ENCODE measurements at places on chromosomes 5 and 9.
A peak's percentile ranks its signal among the peaks of the same experiment; 100 is the strongest.

DNA sequence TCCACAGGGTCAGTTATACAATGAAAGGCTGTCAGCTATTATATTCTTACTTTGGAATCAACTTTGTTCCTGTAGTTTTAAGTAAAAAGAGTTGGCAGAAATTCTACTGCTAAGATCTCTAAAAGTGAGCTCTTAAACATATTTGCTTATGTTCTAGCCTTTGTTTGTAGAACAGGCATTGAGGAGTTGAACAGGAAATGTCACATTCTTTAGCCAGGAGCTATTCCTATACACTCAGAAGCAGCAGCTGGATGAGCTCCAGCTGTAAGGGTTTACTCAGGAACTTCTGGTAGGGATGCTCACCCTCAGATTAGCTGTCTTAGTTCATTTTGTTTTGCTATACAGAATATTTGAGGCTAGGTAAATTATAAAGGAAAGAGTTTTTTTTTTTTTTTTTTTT, 22.4 kb upstream of the SPINK14 start:
- no peak for DNase-seq

DNA sequence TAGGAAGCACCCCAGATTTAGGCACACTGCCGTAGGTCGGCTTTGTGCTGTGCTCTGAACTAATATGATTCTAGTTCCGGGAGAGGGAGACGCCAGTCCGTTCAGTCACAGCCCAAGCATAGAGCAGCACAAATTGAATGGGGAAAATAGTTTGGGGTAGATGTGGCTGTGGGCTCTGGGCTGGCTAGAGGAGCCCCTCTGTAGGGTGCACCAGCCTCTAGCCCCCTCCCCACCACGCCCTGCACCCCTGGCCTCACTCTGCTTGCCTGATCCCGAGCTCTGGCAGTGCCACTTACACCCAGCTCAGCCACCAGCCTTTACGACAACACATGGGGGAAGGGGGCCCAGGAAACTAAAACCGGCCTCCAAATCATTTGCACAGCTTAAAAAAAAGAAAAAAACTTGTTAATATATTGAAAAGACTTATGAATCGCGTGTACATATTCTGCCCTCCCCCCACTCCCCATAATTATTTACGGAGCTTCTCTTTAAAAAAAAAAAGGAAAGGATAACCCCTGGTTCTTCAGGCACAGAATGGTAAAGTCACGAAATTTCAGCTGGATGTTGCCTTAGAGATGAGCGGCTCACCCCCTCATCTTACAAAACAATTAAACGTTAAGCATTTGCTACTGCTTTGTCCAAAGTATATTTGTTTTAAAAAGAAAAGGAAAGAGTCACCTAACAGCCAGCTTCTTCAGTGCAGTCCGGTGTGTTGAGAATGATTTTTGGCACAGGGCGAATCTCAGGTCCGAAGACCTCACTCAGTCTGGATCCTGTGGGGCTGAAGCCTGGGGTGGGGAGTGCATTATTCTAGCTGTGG, 3.5 kb downstream of the LMX1B start:
- DNase-seq = no peak

- DNase-seq = no peak
Measured at GRCh38 chr9:133777068-133777791, 39.1 kb upstream of the SARDH start.

DNA sequence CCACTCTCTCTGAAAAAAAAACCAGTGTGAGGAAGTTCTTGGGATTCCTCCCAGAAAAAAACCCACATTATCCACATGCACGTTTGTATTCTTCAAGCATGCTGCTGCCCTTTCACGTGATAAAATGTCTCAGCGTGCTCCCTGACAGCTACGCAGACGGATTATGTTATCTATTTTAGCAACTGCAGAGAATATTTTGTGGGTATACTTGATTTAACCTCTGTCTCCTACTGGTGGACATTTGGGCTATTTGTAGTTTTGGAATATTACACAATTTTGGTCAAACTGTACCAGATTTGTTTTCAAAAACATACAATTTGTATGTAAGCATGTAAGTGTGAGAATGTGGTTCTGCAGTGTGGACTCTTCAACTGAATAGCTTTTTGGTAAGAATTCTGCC, 10.7 kb downstream of the PRRC2B start:
- DNase-seq = no peak

GRCh38 chr9:111983484-111983908, 86.9 kb downstream of the UGCG start:
- no peak for DNase-seq

DNA sequence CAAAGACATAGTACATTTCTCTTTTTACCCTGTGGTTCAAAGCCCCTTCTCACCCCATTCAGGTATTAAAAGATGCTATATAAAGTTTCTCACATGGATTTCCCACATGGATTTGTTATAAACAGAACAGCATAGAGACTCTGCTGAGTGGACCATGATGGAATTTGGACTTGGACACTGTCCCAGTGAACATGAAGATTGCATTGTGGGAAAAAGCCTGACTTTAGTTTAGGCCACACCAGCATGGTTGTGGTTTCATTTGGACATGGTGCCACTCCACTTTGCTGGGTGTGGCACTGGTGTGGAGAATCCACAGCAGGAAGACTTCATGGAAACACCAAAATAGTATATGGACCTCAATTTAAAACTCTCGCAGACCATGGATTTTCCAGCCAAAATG, 124.6 kb downstream of the ARHGAP26 start:
- peak; percentile 30 for DNase-seq

DNA sequence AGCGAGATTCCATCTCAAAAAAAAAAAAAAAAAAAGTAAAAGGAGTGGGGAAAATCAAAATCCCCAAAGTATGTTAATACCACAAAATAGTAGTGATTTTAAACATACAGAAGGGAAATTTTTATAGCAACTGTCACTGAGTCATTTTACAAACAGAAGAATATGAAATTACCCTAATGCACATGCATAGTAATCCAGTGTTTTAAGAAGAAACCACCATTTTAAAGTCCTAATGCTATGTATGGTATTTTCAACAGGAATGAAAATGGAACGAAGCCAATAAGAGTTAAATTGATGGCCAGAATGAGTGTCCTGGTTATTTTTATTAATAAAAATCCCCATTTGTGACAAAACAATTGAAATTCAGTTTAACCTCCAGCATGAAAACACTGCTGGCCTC, 26.7 kb upstream of the NXNL2 start:
- no peak for DNase-seq

- no peak for DNase-seq
Measured at GRCh38 chr5:14665101-14665822, 744 bp downstream of the OTULIN start.

GRCh38 chr5:174418809-174419539, 305.4 kb upstream of the MSX2 start:
- DNase-seq = no peak

- no peak for DNase-seq
Measured at GRCh38 chr5:535846-536698, 11.8 kb upstream of the SLC9A3 start.

DNA sequence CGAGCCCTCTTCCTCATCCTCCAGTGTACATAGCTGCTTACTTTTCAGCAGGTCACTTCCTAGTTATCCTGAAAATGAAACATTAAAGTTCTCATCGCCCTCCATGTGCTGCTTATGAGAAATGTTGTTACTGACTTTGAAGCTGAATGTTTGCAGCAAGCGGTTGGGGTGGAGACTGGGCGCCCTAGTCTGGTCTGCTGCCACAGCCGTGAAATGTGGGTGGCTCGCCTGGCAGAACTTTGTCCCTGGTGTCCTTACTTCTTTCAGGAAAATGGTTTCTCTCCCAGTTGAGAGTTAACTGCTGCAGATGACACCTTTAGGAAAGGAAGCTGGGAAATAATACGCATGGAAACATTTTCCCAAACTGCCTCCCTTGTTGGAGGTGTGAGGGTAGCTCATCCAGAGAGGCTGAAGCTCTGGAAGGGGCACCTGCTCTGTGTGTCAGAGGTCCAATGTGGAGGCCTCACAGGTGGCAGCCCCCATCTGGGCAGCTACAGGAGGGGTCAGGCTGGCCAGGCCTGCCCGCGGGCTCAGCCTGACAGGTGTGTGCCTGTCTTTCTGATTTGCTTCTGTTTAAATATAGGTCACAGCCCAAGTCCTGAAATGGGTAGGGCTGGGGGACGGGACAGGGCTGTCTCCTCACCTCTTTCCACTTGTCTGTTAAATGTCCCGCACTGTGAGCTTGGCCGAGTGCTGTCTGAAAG, 24.0 kb downstream of the TRAF2 start:
- no peak for DNase-seq

GRCh38 chr5:152124409-152125041, 199.9 kb upstream of the GLRA1 start:
- DNase-seq = no peak

DNA sequence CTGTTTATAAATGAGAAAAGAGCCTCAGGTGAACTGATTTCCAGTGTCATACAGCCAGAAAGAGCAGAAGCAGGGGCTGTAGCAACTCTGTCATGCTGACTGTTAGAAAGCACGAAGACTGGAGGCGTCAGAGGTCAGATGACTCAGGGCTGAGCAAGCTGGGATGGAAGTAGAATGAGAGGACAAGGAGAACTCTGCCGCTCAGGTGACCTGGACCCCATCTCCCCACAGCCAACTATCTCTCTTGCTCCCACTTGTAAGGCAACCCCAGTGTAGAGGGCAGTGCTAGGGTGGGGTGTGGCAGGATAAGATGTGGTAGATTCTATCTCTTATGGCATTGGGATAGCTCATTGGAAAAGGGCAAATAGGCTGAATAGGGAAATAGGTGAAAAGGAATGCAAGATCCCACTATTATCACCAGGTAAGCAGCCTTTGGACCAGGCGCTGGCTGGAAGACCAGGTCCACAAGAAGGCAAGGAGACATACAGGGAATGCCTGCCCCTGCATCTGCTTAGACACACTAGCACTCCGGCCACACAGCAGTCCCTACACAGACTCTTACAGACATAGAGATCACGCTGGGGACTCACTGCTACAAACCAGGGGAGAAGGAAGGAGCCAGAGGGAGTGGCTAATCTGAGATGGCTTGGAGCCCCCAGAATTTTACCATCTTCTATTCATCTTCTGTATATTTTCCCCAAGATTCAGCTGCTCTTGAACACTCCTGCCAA, 21.2 kb upstream of the LOX start:
- peak; percentile 55 for DNase-seq

DNA sequence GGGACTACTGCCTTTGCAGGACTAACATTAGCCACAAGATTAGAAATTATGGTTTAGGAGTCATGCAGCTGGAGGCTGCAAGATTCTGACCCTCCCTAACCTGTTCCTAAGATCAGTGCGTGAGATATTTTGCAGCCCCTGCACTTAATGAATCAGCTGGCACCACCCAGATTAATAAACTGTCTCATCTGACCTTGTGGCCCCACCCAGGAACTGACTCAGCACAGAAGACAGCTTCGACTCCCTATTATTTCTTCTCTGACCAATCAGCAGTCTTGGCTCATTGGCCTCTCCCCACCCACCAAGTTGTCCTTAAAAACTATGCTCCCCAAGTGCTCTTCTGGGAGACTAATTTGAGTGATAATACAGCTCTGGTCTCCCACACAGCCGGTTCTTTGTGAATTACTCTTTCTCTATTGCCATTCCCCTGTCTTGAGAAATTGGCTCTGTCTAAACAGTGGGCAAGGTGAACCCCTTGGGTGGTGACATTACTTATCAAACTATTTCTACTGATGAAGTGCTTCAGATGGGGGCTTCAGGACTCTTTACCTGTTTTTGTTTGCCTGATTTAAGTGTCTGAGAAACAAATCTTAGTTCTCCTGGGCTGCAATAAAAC, 17.0 kb downstream of the CTSL start:
- no peak for DNase-seq

GRCh38 chr5:127425868-127426267, 91.6 kb upstream of the PRRC1 start:
- DNase-seq = no peak
